HCT116 (cell line): ENCODE measurements at places on chromosomes 3 and 15.

- no peak for DNase-seq
Observed at GRCh38 chr3:168087539-168087938, 8.2 kb downstream of the GOLIM4 start.

GRCh38 chr3:37626736-37627565, 234.7 kb upstream of the CTDSPL start:
- DNase-seq: no peak

DNA sequence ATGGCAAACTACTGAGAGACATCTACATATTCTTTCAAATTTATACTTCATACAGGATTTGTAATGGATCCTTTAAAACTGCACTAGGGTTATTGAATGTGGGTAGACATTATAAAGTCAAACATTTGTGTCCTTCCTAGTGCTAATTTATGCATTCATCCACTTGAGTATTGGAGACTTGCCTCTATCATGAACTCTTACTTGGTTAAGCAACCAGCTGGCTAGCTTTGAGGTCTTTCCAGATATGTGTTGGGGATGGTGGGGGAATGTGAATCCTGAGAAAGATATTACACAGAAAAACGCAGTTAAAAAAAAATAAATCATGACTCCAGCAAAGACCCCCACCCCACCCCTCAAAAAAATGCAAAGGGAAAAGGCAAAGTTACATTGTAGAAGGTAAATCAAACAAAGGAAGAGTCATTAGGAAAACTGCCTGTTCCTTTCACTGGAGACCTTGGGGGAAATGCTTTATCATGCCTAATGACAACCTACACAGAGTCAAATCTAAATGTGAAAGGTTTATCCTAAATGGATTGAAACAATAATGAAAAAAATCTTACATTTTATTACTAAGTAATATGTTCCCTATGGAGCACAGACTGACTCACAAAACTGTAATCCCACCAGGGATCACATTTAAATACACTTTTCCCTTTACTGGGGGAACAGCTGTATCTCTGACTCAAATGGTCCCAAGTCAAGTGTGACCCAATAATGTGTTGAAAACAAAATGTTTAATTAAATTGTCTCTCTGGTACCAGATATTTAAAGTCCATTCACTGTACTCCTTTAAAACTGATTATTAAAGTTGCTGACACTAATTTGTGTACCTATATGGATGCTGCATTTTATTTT, 522.3 kb downstream of the ROBO1 start:
- DNase-seq: no peak

GRCh38 chr3:187852842-187853730, 107.8 kb upstream of the BCL6 start:
- no peak for DNase-seq

GRCh38 chr3:20810555-20810954, 624.5 kb upstream of the SGO1 start:
- DNase-seq: no peak

GRCh38 chr3:172059532-172059931, 20.2 kb downstream of the FNDC3B start:
- DNase-seq: no peak

- no peak for DNase-seq
Observed at GRCh38 chr3:8529181-8529637, 27.6 kb downstream of the LMCD1 start.

- no peak for DNase-seq
Observed at GRCh38 chr3:171809611-171809860, 747 bp downstream of the PLD1 start.

DNA sequence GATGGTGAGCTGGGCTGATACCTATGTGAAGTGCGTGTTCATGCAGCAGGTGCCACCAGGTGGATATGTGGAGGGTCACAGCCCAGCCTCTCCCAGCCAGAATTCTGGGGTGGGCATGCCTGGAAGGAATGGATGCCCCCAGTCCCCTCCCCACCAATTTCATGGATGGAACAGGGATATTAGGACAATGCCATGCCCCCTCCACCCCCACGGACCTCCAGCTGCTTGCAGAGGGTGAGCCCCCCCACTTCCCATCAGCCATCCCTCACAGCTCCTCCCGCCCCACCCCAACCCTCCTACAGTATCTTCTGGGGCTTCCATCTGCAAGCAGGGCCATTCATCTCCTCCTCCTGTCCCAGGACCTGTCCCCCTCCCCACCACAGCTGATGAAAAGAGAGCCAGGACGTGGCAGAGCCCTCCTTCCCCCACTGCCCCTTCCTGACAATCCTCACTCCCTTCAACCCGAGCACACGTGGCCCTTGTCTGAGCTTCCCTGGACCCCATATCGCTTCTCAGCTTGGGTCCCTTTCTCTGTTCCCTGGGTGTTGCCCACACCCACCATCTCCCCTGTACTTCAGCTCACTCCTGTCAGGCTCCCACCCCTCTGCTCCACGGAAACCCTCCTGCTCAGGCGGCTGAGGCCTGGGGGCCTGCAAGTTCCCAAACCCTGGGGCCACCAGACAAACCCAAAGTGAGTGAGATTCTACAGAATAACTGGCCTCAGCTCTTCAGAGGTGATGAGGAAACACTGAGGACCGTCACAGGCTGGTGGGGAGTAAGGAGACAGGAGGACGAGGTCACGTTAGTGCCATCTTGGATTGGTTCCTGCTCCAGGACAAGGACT, 2.8 kb upstream of the SEMA3G start:
- DNase-seq: no peak

- DNase-seq: no peak
Observed at GRCh38 chr3:149442043-149442442, 32.5 kb upstream of the TM4SF4 start.

DNA sequence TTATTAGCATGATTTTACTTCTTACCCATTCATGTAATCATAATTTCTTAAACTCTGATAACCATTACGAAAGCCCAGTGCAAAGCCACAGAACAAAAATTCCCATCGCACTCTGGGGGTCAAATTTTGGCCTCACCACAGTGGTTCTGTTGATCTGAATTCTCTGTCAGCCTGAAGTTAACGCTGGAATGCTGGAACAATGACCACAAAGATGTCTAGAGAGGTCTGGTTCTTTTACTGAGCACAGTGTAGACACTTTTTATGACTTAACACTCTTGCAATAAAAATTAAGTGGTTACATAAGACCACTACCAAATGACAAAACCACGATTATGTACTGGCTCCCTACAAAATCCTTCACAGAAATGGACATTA, 94.7 kb downstream of the PDZRN3 start:
- DNase-seq: no peak

GRCh38 chr3:171396048-171396447, 64.2 kb downstream of the TNIK start:
- no peak for DNase-seq

DNA sequence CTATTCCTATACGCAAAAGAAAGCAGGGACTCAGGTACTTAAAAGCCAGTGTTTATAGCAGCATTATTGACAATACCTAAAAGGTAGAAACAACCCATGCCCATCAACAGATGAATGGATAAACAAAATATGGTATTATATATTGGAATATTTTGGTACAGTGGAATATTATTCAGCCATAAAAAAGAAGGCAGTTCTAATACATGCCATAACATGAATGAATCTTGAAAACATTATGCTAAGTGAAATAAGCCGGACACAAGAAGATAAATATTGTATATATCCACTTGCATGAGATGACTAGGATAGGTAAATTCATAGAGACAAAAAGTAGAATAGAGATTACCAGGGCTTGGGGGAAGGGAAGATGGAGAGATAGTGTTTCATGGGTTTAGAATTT, 9.2 kb downstream of the FNDC3B start:
- no peak for DNase-seq

GRCh38 chr15:89993349-89993748, 7.8 kb upstream of the ZNF710 start:
- no peak for DNase-seq

GRCh38 chr3:144791034-144791433, 819.4 kb downstream of the DIPK2A start:
- no peak for DNase-seq

GRCh38 chr15:70796516-70797310, 33.4 kb upstream of the UACA start:
- no peak for DNase-seq

- no peak for DNase-seq
Observed at GRCh38 chr3:50604628-50605588, 6.7 kb downstream of the CISH start.

DNA sequence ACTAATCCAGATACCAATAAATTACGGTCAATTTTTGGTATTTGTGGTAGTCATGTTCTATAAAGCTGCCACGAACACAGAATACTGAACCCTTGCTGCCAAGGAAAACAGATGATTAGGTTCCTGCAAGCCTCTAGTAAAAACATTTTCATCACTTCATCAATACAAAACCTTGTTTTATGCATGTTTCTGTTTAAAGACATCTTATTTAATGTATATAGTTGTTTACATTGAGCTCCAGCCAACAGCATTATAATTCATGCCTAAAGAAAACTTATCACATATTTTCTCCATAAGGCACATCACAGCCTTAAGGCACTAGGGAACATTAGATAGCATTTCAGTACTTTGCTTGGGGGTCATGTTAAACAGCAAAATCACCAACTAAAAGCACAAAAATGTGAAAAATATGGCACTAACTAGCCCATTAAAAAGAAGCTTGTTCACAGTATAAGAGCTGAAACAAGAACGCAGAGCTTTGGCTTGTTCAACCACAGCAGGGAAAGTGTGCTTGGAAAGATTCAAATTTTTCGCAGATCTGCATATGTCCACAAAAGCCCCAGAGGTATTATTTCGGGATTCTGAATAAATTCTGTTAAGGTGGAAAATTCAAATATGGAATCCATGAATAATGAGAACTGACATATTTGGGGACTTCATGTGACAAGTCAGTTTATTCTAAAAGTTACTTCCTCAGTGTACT, 27.7 kb downstream of the POLQ start:
- DNase-seq: no peak

DNA sequence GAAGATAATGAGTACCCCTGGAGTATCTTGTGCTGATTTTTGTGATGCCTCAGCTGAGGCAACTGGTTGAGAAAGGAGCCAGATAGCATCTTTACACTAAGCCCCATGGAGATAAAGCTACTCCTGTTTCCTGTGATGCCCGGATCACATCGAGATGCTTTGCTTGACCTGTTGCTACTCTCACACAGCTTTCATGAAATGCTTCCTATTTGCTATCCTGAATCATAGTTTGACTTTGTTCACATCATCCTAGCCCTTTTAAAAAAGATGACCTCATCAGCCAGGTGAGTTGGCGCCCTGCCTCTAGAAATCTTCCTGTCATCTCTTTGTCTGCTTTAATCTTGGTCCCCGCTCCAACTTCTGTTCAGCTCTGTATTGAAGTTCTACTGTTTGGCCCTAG, 409.6 kb upstream of the TBL1XR1 start:
- DNase-seq: no peak

GRCh38 chr3:128554465-128555097, 61.6 kb upstream of the GATA2 start:
- no peak for DNase-seq
